ENCODE measurements at places on chromosomes 3 and 15.

- DNase-seq: no peak
Measured at GRCh38 chr3:2976212-2976611, 134.0 kb downstream of the IL5RA start.

DNA sequence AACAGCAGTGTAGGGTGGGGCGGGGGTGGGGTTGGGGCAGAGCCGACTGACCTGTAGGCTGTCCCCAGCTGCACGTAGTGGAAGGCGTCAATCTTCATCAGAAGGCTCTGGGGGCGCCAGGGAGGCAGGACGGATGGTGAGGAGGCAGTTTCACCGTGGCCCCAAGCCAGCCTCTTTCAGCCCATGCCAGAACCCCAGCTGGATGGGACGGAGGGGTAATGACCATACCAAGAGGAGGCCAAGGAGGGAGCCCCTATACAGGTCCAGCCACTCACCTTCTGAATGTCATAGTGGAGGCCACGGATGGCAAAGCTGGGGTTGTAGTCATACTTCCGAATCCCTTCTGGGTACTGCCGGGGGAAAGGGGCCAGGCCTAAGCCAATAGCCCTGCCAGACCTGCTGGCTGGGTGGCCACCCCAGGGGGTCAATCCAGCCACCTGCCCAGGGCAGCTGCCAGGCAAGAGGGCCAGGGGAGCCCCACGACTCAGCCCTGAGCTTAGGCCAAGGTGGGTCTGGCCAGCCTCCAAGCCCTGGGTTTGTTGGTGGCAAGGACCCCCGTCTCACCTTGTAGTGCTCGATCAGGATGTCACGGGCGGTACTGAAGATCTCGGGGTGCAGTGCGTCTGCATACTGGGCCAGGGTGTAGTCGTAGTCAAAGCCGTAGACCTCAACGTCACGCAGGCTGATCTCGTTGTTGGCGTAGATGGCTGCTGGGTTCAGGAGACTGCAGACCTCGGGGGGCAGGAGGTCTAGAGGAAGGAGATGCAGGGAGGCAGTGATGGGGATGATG, 4.9 kb downstream of the NT5DC2 start:
- no peak for DNase-seq

DNA sequence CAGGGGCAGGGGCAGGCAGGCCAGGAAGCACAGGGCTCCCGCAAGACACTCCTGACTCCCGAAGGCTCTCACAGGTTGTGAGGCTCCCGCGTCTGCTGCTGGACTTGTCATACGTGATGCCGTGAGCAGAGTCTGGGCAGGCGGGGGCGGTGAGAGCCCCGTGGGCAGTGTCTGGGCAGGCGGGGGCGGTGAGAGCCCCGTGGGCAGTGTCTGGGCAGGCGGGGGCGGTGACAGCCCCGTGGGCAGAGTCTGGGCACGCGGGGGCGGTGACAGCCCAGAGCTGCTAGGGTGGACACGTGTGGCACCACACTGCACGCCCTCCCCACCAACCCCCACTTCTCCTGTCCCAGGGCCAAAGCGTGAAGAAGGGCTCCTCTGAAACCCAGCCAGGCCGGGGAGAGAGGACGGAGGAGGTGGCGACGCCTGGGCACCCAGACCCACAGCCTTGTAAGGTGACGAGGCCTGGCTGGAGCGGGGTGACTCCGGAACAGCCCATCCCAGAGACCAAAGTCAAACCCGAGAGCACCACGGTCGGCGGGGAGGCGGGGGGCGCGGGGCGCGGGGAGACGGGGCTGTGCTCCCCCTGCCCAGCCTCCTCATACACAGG, 35.0 kb downstream of the TNK2 start:
- DNase-seq: no peak

GRCh38 chr15:52649686-52650085, 29.5 kb downstream of the ATOSA start:
- no peak for DNase-seq

- DNase-seq: no peak
Measured at GRCh38 chr3:11603628-11604027, 40.1 kb downstream of the VGLL4 start.

GRCh38 chr15:42384597-42384996, 25.3 kb downstream of the CAPN3 start:
- DNase-seq: no peak

- peak; percentile 54 for DNase-seq
Measured at GRCh38 chr3:97793420-97794019, 28.3 kb upstream of the CRYBG3 start.

GRCh38 chr3:32428092-32429068, 36.7 kb downstream of the CMTM7 start:
- DNase-seq: no peak

DNA sequence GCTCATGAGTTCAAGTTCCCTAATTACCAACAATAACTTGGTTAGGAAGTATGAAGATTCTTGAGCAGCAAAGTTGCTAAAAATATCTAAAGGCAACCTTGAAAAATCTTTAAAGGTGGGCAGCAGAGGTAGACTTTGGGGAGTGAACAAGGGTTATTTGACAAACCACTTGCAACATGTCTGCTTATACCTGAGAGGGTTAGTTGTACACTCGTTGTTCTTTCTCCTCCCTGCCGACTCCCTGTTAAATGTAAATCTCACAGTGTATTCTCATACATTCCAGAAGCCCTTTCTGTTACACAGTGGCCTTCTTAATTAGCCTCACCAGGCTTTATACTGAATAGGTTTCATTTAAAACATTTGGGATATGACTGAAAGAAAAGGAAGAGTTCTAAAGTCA, 121.7 kb downstream of the ARNT2 start:
- DNase-seq: no peak

- no peak for DNase-seq
Measured at GRCh38 chr15:69299943-69300588, 1.4 kb downstream of the PAQR5 start.

- DNase-seq: no peak
Measured at GRCh38 chr15:36635681-36636080, 56.3 kb downstream of the CDIN1 start.

DNA sequence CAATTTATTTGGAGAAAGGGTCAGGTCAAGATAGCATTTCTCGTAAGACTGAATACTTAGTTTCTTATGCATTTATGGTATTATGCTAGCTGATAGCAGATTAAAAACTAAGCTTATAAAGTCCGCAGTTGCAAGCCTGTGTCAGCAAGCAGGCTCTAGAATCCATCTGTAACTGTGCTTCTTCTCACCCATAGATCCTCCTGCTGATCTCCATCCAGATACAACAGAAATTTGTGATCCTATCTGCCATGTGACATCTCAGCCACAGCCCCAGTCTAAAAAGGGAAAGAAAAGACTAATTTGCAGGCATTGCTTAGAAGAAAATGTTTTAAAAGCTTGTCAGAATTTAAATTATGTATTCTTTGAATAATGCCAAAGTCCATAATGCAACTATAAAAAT, 265.4 kb upstream of the CCDC54 start:
- no peak for DNase-seq

DNA sequence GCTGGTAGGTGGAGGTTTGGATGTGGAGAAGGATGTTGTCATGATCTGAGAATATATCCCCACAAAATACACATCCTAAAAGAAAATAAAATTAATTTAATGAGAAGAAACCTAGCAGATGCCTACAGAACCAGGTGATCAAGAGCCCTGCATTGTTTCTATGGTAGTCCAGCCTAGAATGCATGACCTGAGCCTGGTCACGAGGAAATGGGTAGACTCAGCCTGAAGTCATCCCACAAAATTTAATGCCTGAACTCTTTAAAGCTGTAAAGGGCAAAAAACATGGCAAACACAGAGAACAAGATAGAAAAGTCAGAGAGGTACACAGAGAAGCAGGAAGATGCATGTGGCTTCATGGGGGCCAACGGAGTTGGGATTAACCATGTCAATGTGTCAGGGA, 36.0 kb downstream of the LDHAL6B start:
- DNase-seq: peak; percentile 32

GRCh38 chr3:154904328-154904727, 175.8 kb upstream of the MME start:
- DNase-seq: peak; percentile 62

DNA sequence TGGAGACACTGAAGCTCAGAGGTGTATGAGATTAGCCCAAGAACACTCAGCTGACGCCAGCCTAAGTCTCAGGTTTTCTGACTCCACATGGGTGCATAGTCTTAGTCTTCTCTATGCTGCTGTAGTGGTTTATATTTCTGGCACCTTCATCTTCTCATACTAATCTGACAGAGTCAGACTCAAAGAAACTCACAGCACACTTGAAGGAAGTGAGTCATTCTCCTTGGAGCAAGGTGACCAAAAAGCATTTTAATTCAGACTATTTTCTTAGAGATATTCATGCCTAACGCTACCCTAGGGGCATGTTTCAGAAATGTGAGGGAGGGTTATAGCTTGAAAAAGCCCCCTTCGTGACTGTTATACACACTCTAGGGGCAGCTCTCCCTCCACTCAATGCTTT, 775.3 kb upstream of the ARPP21 start:
- peak; percentile 79 for DNase-seq

GRCh38 chr15:74809956-74810355, 2.7 kb upstream of the LMAN1L start:
- DNase-seq: no peak

DNA sequence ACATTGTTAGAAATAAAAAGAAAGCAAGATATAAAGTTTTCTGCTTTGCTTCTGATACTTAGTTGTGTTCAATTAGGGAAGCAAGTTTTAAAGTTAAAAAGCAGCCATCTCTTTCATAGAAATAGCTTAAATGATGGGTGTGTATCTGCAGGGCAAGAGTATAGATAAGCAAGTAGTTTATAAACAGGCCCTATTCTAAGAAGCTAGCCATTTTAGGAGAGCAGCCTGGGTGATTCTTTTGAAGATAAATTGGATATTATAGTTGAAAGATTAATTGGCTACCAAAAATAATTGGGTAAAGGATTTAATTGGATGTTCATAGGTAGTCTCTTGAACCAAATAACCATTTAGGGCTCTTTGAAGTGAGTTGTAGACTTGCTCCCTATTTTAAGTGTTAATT, 5.6 kb downstream of the EIF3J start:
- DNase-seq: no peak

DNA sequence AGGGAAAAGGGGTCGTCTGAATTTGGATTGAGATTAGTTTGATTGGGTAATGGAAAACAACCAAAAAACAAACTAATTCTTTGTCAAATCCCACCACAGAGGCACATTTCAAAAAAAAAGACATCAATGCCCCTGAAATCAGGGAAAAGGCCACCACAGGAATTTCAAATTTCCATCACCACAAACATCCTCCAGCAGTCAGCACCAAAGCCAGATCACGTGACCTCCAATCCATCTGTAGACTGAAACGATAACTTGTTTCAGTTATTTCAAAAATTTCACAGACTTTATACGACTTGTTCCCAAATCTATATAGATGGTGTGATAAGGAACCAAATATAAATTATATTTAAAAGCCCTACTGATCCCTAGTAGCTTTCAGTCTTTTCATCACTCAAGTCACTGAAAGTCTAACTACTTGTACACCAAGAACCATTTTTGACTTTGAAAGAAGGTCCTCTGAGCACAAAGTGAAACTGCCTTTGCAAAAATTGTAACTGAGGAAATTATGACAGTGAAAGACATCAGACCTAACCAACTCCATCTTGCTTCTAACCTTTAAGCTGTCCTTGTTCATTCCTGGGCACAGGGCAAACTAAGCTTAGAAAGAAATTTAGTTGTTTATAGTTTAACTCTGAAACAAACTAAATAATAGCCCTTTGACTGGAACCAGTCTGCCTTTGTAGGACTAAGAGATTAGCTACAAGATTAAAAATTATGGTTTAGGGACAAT, 48.1 kb upstream of the PLCL2 start:
- no peak for DNase-seq

DNA sequence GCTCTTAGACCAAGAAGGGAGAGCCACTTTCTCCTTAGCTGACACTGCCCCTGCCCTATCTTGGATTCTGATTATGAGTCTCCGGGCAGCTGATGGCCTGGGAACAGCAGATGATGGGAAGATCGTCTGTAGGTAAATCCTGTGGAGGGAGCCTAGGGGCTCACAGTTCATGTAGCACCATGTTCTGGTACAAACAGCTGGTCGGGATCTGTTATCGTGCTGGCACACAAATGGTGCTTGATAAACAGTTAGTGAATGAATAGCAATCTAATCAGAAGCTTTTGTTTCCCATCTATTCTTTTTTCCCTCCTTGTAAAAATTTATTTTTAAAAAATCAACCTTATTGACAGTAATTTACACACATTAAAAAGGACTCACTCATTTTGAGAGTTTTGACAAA, 26.8 kb downstream of the CDCP1 start:
- no peak for DNase-seq

GRCh38 chr15:31005660-31006059, 14.2 kb upstream of the MTMR10 start:
- no peak for DNase-seq

DNA sequence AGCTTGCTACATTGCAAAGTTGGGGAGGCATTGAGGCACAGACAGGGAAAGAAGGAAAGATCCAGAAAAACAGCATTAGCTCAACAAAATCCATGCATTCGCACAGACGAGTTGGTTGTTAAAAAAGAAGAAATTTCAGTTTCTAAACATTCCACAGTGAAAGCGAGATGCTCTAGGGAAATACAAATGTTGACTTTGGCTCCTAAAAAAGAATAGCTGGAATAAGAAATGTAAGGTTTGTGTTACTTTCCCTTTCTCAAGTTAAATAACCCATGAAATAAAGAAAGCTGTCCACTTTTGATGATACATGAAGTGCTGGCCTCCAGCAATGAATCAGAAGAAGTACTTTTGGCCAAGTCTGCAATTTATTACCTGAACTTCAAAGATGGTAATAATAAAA, 465.1 kb downstream of the ERC2 start:
- DNase-seq: no peak

- no peak for DNase-seq
Measured at GRCh38 chr3:70615286-70615685, 302.8 kb upstream of the MDFIC2 start.

GRCh38 chr3:119497820-119498185, 544 bp upstream of the TIMMDC1 start:
- DNase-seq: peak; percentile 44

GRCh38 chr3:187243933-187244524, 46.7 kb downstream of the RTP1 start:
- no peak for DNase-seq

DNA sequence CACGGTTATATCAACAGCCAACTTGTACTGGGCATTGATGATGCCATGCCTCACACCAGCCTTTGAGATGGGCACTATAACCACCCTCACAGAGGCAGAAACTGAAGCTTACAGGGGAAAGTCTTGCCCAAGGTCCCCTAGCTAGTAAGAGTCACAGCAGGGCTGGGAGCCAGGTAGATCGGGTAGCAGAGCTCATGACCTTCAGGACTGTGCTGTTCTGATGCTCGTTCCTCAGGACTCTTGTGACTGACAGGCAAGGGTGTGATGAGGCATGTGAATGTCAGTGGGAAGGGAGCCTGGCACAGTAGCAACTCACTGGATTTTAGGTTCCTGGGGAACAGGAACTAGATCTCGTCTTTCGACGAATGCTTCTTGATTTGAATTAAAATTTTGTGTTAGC, 65.7 kb downstream of the RLBP1 start:
- DNase-seq: no peak

GRCh38 chr3:5021116-5022092, 42.2 kb downstream of the BHLHE40 start:
- DNase-seq: peak; percentile 92

DNA sequence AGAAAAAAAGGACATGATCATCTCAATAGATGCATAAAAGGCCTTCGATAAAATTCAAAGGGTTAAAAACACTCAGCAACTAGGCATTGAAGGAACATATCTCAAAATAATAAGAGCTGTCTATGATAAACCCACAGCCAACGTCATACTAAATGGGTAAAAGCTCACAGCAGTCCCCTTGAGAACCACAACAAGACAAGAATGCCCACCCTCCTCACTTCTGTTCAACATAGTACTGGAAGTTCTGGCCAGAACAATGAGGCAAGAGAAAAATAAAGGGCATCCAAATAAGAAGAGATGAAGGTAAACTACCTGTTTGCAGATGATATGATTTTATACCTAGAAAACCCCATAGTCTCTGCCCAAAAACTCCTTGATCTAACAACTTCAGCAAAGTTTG, 619.7 kb upstream of the LMCD1 start:
- no peak for DNase-seq
